ENCODE measurements at places on chromosomes 4 and X.

- DNase-seq, result peak; percentile 19
Observed at GRCh38 chrX:107454302-107454701, 4.8 kb downstream of the FRMPD3 start.

DNA sequence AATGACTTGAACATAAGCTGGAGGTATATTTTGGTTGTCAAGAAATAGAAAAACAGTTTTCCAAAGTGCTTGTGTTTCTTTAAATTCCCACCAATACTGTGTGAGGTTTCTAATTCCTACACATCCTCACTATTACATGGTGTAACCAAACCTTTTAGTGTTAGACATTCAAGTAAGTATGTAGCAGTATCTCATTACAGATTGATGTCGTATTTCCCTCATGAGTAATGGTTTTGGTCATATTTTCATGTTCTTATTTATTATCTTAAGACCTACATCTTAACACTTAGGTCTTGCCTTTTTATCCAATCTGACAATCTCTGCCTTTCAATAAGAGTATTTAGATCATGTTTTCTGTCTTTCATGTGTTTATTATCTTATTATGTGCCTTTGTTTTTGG lies 253.7 kb upstream of the ANXA10 start:
- no peak for DNase-seq

DNA sequence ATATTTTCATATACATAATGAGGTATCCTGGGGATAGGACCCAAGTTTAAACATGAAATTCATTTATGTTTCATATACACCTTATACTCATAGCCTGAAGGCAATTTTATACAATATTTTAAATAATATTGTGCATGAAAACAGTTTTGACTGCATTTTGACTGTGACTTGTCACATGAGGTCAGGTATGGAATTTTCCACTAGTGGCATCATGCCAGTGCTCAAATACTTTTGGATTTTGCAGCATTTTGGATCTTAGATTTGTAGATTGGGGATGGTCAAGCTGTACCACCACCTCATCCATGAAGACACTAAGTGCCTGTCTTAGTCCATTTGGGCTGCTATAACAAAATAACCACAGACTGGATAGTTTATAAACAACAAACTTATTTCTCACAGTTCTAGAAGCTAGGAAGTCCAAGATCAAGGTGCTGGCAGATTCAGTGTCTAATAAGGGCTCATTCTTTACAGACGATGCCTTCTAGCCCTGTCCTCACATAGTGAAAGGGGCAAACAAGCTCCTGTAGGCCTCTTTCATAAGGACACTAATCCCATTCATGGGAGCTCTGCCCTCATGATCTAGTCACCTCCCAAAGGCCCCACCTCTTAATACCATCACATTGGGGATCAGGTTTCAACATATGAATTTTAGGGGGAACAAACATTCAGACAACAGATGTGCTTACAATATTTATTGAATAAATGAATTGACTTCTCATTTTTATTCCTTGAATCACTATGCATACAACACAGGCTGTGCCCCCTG lies 9.4 kb downstream of the NUDT6 start:
- no peak for DNase-seq

- DNase-seq, result peak; percentile 74
Observed at GRCh38 chrX:94178145-94178788, 504.3 kb downstream of the FAM133A start.

- peak; percentile 51 for DNase-seq
Observed at GRCh38 chr4:124931050-124931449, 218.5 kb upstream of the ANKRD50 start.

DNA sequence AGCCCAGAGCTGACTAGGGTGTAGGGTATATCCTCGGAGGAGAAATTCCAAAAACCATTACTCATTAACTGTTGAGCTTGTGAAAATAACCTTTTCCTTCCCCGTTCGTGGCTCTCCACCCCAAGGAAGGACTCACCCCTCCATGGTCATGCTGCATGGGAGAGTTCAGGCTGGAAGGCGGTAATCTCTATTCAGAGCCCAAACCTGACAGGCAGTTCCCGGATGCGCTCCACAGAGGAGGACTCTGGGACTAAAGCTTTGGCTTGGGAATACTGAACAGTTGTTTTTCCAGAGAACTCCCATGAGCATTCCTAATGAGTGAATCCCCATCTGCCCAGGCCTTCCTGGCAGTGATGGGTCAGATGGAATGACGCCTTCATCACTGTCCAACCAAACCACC lies 125.4 kb downstream of the BCOR start:
- DNase-seq, result peak; percentile 35

DNA sequence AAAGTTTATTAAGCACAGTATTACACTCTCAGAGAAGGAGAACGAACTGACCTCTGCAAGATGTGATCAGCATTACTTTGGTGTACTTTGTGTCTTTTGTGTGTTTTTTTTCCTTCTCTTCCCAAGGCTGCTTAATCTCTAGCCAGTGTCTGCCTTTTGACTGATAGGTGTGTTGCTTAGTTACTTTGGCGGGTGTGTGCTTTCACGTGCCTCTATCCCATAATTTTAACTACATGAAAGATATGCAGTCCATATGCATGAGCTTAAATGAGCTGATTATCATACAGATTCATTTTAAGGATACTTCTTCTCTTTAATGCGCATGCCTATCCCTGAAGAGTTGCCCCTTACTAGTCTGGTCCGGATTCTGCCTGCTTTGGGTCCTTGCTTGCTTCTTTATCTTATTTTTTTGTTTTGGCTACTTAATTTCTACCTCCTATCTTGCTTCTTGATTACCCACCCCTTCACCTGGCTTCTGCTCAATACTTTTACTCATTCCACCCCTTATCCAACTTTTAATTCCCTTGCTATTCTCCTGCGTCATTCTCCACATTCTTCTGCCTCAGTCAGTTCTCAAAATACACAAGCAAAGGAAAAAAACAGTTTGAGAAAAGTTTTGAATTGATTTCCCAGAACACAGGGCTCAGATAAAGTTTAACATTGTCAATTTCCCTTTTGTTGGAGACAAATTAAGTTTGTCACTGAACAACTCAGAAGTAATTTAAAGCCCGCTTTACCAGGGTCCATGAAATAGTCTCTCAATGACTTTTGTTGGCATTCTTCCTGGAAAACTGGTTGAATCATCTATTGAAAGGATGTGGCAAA lies 182.0 kb downstream of the TENT5D start:
- no peak for DNase-seq

DNA sequence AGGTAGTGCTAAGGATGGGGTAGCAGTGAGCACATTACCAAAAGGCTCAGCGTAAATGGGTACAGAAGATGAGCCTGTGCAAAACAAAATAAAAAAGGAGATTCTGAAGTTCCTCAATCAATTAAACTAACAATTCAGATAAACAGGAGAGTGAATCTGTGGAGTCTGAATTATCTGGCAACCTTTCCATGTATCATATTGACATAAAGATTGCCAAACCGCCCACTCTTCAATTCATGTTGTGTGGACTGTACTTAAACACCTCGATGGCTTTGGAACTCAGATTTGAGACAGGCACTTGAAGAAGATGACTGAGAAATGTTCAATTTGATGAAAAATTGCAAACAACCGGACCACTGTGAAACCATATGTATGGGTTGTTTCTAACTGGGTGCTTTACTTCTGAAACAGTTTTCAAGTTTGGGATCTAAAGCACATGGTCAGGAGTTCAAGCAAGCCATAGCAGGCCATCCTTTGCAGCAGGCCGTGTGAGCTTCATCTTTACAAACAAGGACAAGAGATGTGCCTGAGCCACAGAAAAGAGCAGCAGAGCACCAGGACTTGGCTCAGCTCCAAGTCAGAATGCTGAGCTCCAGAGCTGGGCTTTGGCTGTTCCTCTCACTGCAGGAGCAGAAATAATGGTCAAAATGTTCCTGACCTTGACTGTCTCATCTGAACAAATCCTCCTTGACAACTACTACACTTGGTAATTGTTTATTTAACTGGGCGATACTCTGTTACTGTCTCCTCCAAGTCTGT lies 108.1 kb downstream of the MGST2 start:
- peak; percentile 6 for DNase-seq

DNA sequence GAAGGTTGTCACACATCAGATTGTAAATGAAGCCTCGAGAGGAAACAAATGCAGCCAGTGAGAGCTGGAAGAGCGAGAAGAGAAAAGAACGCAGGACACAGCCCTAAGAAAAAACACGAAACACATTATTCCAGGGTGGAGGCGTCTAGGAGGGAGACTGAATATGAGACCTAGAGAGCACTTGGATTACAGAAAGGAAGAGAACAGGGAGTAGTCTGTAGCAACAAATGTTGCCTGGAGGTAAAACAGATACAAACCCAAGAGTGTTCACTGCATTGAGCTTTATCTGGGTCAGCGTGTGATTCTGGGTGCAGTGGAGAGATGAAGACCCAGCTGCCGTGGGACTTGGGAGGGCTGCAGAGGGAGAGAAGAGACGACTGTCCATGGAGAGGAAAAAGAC lies 50.1 kb upstream of the SETD7 start:
- no peak for DNase-seq

- no peak for DNase-seq
Observed at GRCh38 chr4:4730249-4730648, 129.2 kb upstream of the MSX1 start.

DNA sequence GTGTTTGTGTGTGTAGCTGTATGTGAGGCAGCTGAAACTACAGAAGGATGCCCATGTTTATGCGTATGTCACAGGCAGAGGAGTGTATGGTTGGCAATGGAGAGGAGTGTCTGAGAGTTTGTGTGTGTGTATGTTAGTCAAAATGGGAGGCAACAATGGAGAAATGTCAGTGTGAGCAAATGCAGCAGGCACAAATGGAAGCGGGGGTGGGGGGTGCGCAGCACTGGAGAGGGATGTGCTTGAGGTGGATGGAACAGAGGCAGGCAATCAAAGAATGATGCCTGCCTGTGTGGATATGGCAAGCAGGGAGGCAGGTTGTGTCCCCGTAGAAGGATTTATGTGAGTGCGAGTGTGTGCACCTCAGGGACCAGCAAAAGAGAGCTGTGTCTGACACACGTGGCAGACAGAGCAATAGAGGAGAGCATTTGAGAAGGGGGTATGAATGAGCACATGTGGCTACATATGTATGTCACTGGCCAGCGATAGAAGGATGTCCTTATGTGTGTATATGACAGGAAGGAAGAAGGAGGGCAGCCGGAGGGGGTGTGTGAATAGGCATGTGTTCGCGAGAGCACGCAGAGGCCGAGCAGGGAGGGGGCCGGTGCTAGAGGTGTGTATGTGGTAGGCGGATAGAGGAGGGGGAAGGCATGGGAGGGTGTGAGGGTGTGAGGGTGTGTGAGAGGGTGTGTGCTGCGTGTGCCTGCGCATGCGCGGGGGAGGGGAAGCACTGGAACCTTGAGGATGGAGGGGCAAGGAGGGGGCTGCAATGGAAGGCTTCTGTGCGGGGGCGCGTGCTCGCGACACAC lies 1.1 kb downstream of the PJA1 start:
- no peak for DNase-seq

GRCh38 chrX:151184705-151185104 lies 8.3 kb downstream of the GPR50 start:
- no peak for DNase-seq

DNA sequence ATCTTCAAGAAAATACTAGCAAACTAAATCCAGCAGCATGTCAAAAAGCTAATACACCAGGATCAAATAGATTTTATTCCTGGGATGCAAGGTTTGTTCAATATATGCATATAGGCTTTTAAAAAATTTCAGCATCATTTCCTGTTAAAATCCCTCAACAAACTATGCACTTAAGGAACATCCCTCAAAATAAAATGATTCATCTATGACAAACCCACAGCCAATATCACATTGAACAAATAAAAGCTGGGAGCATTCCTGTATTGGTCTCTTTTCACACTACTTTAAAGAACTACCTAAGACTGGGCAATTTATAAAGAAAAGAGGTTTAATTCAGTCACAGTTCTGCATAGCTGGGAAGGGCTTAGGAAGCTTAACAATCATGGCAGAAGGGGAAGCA lies 726.7 kb downstream of the GRXCR1 start:
- no peak for DNase-seq

GRCh38 chr4:8819019-8819418 lies 52.6 kb downstream of the HMX1 start:
- no peak for DNase-seq

DNA sequence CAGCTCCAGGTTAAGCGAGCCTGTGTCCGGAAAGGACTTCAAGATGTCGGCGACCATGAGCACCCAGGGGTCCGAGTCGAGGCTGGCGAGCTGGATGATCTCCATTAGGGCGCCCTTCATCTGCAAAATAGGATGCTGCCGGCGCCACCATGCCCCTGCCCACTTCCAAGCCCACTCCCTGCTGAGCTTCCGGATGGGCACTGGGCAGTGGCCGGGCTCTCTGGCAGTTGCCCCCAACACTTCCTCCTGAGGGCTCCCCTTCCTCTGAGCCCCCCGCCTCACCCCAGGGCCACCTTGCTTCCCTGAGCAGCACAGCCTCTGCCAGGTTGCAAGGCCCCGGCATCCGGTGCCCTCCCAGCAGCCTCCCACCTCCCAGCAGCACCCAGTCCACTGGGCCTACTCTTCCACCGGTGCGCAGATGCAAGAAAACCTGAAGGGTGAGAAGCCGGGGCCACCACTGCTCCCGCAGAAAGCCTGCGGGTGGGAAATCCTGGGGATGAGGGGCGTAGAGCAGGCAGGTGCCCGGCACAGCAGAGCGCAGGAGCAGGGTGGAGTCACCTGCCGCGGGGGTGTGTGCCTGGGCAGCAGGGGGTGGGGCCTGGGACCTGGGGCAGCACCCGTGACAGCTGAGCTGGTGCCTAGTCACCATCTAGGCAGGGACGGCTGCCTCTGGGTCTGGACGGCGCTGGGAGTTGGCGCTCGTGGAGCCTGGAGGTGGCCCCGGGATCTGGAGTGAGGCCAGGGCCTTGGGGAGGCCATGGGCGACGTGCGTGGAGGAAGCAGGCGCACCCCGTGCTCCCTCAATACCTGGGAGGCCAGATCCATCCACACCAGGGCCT lies 17.0 kb downstream of the NELFA start:
- no peak for DNase-seq

DNA sequence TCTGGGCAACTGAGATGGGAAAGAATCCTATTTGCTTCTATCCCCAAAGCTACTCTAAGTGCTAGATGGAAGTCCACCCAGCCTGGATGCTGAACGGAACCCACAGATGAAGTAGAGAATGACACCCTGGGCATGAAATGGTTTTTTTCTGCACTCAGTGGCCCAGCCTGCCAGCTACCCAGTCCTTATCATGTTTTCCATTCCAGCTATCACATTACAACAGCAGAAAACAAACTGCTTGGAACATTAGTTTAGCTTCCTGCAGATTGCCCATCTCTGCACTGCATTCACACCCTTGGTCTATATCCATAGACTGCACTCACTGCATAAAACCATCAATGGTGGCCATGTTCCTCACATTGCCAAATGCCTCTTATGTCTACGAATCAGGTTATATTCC lies 79.1 kb downstream of the NYX start:
- peak; percentile 3 for DNase-seq
